ENCODE measurements at places on chromosomes 7 and 10. TPM values are rescaled to one million over a fixed set of nuclear protein-coding genes. Genes with fewer than 3 reads are reported as not detected.

EPHA1 gene
- 11.0 TPM for total RNA-seq

FMC1 gene
- 9.9 TPM for total RNA-seq

CLRN3 gene
- total RNA-seq, result not detected

UFSP1 gene
- total RNA-seq, result not detected

DNA sequence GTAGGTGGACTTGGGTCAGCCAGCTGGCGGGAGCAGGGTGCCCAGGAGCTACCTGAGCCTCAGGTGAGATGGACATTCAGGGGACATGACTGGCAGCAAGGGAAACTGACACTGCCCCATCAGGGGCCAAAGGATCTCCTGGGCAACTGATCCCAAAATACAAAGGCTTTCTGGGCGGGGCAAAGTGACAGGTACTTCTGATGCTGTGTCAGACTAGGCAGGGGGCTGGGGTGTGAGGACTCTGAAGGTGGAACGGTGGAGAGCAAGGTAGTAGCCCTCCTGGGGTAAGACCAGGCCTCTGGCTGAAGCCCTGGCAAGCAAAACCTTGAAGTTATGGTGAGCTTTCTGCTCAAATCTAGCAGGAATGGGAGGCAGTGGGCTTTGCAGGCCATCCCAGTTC is 4.4 kb downstream of the OPN4 start:
- H3K4me1 ChIP-seq, result peaks cover 4% of the 10 kb centered on the region
- H3K36me3 ChIP-seq, result no peaks in the 10 kb centered on the region
- H3K4me3 ChIP-seq, result no peak overlapping the region
- DNase-seq, result no peak
- H3K27ac ChIP-seq, result no peak overlapping the region

DNA sequence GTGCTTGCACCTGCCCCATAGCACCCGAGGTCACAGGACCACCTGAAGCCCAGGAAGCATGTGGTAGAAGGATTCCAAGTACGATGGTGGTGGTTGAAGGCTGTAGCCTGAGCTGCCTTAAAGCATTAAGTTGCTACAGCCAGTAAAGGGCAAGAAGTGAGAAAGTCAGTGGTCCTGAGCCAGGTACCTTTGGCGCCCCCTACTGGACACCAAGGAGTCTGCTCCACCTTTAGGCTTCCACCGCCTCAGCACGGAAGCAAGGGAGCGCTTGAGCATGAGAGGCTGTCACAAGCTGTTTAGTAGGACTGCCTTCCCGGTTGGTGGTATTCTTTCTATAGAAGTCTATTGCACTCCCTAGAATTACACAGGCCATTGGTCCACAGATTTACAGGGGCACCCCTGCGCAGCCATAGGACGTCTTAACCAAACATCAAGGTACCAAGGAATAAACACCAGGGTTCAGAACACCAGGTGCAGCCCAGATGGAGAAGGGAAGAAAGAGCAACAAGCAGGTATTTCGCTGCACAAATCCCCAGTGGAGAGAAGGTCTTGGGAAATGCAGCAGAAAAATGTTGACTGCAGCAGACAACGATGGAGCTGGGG is 2.2 kb downstream of the CRTAC1 start:
- H3K36me3 ChIP-seq, result no peaks in the 10 kb centered on the region
- no peak overlapping the region for H3K4me3 ChIP-seq
- H3K27ac ChIP-seq, result no peak overlapping the region
- no peak for DNase-seq
- no peaks in the 10 kb centered on the region for H3K27me3 ChIP-seq

DNA sequence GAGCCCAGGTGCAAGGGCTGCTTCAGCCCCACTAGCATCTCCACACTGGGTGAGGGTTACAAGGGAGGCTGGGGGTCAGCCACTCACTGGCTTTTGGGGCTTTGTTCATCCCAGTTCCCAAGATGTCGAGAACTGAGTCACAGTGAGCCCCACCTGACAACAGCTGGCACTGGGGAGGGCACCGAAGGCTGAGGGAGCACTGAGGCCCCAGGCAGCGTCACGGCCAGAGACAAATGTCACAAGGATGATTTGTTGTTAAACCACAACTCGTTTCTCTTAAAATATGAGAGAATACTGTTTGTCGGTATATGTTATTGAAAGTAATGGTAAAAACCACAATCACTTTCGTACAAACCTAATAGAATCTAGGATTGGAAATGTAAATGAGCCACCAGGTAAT is 219.9 kb downstream of the CELF2 start:
- H3K4me3 ChIP-seq, result no peak overlapping the region
- no peaks in the 10 kb centered on the region for H3K27me3 ChIP-seq
- no peak for DNase-seq
- H3K27ac ChIP-seq, result no peak overlapping the region

GRCh38 chr10:43093423-43094076 is 16.7 kb downstream of the RET start:
- H3K27me3 ChIP-seq, result no peaks in the 10 kb centered on the region
- no peak for DNase-seq
- H3K4me1 ChIP-seq, result no peaks in the 10 kb centered on the region
- H3K36me3 ChIP-seq, result no peaks in the 10 kb centered on the region
- no peak overlapping the region for H3K27ac ChIP-seq

- no peaks in the 10 kb centered on the region for H3K4me1 ChIP-seq
- no peaks in the 10 kb centered on the region for H3K27me3 ChIP-seq
- no peak overlapping the region for H3K4me3 ChIP-seq
- no peak for DNase-seq
- H3K27ac ChIP-seq, result no peak overlapping the region
Observed at GRCh38 chr7:102253973-102254370, 32.7 kb upstream of the SH2B2 start.

- H3K4me3 ChIP-seq, result no peak overlapping the region
- H3K4me1 ChIP-seq, result no peaks in the 10 kb centered on the region
- no peaks in the 10 kb centered on the region for H3K36me3 ChIP-seq
- H3K27ac ChIP-seq, result no peak overlapping the region
- no peak for DNase-seq
Observed at GRCh38 chr7:33334349-33334748, 205.0 kb downstream of the BBS9 start.

DNA sequence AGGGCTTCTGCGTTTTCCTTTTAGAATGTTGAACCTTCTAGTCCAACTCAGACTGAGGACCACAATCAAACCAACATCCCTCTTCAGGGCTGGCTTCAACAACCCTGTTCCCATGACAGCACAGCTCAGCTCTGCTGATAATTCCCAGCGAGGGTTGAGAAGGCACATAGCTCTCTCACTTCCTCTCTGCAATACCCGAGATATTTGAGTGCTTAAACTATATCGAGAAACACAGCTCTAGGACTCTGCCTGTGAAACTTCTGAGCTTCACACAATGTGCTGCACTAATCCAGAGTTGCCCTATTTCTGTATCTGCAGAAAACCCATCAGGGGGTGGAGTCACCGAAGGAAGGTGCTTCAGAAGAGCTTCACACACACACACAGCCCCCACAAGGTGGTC is 1.6 kb upstream of the ADARB2 start:
- H3K4me3 ChIP-seq, result no peak overlapping the region
- peaks cover 14% of the 10 kb centered on the region for H3K4me1 ChIP-seq
- H3K27ac ChIP-seq, result no peak overlapping the region
- peaks cover 31% of the 10 kb centered on the region for H3K27me3 ChIP-seq
